ENCODE measurements at places on chromosomes 4 and X.

- DNase-seq = no peak
Observed at GRCh38 chr4:10753856-10754402, 69.4 kb upstream of the CLNK start.

- DNase-seq = no peak
Observed at GRCh38 chrX:86714441-86714840, 566.2 kb downstream of the DACH2 start.

DNA sequence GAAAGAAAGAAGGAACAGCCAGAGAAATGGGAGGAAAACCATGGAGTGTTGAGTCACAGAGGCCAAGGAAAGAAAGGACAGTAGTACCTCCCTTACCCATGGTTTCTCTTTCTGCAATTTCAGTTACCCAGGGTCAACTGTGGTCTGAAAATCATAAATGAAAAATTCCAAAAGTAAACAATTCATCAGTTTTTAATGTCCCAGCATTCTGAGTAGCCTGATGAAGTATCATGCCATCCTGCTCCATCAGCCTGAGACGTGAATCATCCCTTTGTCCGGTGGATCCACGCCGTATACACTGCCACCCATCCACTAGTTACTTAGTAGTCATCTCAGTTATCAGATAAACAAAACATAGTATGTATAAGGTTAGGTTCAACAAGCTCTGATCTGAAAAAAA, 114.2 kb downstream of the COMMD8 start:
- no peak for DNase-seq

DNA sequence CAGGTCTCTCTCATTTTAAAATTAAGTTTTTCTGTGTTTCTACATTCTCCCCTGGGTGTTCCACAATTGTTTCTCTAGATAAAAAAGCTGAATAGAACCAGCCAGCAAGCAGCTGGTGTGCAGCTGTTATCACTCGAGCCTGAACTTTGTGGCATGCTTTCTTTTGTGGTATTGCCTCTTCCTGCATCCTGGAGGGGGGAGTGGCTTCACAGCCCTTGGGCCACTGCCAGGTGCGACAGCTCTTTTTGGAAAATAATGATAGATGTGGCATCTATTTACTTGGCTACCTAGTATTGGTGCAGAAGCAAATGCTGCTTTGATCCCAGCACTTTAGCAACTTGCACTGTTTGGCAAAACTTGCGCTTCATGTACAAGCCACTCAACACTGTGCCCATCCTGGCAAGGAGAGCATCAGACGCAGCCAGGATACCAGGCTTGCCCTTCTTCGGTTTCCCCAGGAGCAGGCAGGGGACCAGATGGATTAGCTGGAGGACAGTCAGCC, 69.4 kb downstream of the HMGB2 start:
- peak; percentile 59 for DNase-seq

DNA sequence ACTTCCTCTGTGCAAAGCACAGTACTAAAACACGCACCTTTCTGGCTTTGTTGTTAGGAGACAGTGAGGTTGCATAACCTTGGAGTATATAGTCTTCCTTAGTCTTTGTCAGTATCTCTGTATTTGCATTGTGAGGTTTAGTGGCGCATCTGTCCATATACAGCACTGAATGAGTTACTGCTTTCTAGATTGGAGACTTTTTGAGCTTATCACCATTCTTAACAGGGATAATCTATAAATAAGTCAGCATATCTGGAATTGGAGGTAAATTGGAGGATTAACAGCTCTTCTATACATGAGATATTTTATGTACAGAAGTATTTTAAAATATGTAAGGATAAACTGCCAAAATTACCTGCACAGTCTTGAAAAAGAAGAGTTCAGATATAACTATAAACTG, 4.3 kb downstream of the FHDC1 start:
- DNase-seq = no peak

DNA sequence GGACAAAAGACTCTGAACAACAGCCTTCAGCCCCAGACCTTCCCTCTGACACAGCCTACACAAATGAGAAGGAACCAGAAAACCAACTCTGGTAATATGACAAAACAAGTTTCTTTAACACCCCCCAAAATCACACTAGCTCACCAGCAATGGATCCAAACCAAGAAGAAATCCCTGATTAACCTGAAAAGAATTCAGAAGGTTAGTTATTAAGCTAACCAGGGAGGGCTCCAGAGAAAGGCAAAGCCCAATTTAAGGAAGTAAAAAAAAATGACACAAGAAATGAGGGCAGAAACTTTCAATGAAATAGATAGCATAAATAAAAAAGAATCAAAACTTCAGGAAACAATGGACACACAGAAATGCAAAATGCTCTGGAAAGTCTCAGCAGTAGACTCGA, 224.0 kb downstream of the TRIML1 start:
- no peak for DNase-seq

DNA sequence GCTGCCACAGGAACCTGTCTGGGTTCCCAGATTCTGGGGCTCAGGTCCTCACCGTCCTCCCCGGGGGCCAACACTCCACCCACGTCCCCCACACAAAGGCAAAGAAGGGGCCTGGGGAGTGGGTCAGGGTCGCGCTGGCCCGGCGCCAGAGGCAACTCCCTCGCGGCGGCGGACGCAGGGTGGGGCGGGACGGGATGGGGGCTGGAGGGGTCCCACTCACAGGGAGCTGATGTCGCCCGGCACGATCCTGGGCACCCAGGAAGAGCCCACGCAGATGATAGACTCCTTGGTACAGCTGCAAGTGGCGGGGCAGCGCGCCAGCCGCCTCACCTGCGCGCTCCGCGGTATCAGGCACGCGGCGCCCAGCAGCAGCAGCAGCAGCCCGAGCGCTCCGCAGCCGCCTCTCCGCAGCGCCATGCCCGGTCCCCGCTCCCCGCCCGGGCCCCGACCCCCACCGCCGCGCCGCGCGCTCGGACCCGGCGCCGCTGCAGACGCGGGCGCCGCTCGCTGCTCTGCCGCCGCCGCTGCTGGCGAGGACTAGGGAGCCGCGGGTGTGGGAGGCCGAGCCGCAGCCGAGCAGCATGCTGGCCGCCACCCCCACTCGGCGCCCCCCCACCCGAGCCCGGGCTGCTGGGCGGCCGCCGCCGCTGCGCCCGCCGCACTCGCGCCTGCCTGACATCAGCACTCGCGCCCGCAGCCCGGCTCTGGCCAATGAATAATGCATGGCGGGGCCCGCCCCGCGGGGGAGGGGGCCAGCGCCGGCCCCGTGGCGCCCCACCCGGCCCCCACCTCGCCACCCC, at the start of gene LGI2:
TSS of gene LGI2 (minus strand) at position 670 of the 800 bp plus-strand sequence. CDS start at position 417, 253 bp downstream.
- DNase-seq = no peak

GRCh38 chrX:123743312-123743711, 10.5 kb upstream of the THOC2 start:
- no peak for DNase-seq

- DNase-seq = no peak
Observed at GRCh38 chr4:138669479-138670315, 345.9 kb upstream of the NOCT start.

DNA sequence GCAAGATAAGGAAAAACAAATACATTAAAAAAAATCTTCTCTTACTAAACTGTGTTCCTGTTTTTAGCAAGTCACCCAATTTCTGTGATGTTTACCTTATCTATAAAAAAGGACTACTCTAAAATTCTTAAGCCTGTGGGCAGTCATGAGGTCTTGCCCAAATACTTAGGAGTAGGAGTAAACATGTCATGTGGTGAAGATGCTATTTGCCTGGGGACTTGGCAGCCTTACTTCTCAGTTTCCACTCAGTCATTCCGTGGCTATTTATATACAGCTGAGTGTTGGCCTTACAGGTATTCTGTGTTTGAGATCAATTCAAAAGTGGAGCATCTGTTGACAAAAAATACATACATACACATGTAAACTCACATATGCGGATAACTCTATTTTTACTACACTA, 89.9 kb upstream of the TLR2 start:
- DNase-seq = no peak

- no peak for DNase-seq
Observed at GRCh38 chr4:128009428-128009827, 44.2 kb downstream of the ABHD18 start.

GRCh38 chrX:71958281-71958675, 47.6 kb downstream of the NHSL2 start:
- DNase-seq = no peak

DNA sequence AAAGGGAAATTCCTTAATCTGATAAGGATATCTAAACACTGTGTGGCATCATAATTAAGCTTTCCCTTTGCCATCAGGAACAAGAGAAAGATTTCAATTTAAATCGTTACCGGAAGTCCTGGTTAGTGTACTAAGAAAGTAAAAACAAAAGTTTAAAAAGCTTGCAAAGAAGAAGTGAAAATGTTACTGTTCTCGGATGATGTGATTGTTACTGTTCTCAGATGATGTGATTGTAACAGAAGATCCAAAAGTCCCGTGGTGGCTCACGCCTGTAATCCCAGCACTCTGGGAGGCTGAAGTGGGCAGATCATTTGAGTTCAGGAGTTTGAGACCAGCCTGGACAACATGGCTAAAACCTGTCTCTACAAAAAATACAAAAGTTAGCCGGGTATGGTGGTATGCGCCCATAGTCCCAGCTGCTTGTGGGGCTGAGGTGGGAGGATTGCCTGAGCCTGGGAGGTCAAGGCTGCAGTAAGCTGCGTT, 62.5 kb downstream of the RGS12 start:
- no peak for DNase-seq

DNA sequence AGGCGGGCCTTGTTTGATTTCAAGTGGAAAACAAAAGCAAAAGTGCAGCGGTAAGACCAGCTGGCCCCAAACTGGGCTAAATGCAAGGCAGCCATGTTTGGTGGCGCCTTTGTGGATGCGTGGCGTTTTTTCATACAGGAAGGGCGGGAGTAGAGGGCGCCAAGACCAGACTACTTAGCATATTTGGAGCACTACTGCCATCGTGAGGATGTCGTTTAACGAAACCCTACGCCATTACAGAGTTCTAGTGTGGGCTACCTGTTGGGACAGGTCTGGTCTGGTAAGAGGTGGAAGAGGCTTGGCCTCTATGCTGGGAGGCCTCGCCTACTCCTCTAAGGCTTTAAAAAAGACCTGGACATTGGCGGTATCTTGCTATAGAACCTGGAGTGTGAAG, 230.7 kb upstream of the STK26 start:
- DNase-seq = no peak

GRCh38 chr4:152705903-152706302, 26.1 kb upstream of the TMEM154 start:
- no peak for DNase-seq

DNA sequence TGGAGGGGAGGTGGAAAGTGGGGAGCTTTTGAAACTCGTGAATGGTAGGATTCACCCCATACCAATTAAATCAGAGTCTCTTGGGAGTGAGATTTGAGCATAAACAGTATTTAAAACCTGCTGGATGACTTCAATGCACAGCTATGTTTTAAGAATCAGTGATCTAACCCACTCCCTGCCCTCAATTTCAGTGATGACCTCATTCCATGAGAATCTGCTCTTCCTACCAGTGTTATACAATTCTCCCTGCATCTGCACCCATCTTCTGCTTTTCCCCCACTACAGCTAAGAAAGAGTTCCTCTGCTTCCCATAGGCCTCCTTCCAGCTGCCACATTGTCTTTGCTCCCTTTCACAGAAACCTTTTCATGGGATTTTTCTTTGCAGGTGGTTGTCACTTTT, 18.3 kb upstream of the H2AZ1 start:
- DNase-seq = no peak

- no peak for DNase-seq
Observed at GRCh38 chr4:108053251-108053711, 63.6 kb downstream of the HADH start.

DNA sequence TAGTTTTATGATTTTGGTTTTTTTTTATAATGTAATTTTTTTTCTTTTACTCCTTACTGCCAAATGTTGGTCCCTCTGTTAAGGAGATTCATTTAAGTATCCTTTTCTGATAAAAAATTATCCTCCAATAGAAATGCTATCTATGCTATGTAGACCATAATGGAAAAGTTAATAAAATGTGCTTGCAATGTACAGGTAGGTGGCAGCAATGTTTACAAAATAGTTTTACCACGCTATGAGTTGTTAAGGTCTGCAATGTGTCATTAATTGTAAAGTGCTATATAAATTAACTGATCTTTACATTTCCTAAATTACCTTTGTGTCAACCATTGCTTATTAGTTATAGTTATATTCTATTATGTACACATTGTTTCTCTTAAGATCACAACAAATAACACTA, 3.8 kb upstream of the CENPC start:
- DNase-seq = no peak

DNA sequence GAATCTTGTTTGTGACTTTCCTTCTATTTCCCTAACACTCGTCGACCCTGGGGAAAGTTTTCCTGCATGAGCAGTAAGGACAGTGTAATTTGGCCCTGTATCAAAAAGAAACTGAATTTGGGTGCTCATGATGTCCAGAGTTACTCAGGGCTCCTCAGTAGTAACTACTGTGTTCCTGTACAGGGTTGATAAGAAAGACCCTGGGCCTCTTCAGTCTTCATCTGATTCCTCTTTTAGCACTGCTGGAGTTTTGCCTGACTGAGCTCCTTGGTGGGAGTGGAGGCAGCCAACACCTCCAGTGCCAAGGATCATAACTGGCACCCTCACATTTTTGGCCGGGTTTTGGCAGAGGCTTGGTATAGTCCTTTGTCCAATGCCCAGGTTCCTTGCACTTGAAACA, 7.1 kb upstream of the AREG start:
- no peak for DNase-seq

DNA sequence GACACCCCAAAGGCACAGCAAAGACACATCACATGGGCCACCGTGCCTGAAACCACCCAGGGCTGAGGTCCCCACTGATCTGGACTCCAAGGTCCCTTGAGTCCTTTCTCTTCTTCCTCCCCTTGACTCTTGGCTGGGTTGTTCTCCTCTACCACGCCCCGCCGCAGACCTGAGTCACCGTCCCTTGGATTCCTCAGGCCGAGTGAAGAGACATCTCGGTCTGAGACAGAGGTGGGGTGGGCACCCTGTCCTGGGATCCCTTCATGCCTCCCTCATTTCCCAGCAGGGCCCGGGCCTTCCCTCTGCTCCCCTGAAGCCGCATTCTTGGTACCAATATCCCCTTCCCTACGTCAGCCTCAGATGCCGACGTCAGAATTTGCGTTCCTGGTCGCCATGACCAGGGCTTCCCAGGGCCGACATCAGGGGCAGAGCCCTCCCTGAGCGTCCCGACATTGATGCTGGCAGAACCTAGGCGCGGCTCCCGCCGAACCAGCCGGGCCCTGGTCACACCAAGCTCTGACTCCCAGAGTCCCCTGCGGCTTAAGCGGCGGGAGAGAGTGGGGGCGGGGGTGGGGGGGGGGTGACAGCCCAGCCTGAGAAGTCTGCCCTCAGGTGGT, 498 bp downstream of the MAGEA10 start:
- no peak for DNase-seq

DNA sequence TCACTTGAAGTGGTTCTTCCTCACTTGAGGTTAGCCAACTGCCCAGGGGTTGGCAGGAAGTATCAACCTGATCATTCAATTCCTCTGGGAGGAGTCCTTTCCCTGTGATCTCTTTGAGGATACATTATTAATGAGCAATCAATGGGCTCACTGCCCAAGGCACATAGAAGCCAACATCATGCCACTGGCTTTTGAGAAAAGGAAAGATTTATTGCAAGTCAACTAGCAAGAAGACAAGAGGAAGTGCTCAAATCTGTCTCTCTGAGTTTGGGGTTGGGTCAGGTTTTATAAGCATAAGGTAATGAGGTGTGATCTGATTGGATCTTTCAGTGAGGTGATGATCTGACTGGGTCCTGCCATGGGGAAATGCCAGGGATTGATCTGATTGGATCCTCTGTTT, 39.6 kb downstream of the FGFBP1 start:
- DNase-seq = no peak
